ENCODE measurements at places on chromosomes 3 and 15.

DNA sequence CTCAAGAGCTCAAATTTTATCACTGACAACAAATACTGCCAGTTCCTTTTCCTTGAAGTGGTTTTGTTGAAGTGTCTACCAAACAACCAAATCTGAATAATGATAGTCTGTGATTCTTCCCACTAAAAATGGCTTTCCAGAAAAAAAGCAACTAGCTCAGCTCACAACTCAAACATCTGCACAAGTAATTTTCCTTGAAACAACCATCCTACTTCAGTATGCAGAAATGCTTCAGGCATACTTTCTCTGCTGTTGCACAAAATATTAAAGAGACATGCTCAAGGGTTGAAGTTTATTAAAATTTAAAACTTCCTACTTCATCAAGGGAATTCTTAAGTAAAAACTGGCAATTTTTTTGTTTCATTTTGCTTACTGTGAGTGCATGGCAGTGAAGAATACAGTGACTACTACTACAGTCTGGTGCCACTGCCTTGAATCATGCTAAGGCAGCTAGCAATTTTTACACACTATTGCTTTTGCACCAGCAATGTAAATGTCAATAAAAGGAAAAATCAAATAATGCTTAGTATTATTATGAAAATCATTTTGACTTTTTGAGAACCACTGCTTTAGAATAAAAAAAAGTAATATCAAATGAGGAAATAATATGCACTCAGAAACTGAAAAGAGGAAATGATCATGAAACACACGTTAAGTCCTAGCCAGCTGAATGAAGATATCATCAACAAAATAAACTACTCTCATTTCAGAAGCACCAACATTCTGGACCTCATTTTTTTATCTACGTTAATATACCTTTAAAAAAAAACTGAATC, 33.6 kb downstream of the VPS13C start:
- DNase-seq, result no peak

- DNase-seq, result no peak
These were observed 131.3 kb downstream of the UACA start for GRCh38 chr15:70632079-70632478.

DNA sequence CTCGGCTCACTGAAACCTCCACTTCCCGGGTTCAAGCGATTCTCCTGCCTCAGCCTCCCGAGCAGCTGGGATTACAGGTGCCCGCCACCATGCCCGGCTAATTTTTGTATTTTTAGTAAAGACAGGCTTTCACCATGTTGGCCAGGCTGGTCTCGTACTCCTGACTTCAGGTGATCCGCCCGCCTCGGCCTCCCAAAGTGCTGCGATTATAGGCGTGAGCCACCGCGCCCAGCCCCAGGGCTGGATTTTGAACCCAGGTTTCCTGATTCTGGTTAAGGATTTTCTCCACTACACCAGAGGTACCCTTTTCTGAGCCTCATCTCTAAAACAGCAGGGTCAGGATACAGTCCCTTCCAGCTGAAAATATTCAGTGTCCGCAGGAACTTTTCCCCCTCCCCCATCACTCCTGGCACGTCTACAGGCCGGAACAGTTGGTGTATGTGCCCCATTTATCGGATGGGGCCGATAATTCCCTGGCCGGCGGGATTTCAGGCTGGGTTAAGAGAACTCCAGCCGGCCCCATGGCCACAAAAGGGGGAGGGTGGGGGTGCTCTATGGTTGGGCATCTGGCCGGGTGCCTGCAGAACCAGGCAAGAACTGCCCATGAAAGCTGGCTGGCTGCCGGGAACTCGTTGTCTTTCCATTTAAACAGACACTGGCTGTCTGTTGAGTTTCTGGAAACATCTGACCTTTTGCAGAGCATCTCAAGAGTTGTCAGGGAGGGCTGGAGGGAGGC, 26.8 kb upstream of the SEMA4B start:
- no peak for DNase-seq

GRCh38 chr3:66856533-66856932, 141.6 kb upstream of the KBTBD8 start:
- no peak for DNase-seq

DNA sequence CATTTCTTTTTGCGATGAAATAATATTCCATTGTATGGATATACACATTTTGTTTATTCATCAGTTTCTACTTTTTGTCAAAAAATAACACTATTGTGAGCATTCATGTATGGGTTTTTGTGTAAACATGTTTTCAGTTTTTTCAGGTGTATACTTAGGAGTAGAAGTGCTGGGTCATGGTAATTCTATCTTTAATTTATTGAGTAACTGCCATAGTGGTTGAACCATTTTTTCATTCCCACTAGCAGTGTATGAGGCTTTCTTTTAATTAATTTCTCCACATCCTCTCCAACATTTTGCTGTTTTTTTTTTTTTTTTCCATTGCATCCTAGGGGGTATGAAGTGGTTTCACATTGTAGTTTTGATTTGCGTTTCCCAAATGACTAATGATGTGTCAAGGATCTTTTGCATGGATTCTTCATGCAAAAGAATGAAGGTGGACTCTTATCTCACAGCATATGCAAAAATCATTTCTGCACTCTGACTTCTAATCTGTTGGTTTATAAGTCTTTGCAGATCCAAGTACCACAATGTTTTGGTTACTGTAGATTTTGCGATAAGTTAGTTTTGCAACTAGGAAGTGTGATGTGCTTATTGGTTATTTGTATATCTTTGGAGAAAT, 12.6 kb downstream of the ATP2C1 start:
- no peak for DNase-seq

DNA sequence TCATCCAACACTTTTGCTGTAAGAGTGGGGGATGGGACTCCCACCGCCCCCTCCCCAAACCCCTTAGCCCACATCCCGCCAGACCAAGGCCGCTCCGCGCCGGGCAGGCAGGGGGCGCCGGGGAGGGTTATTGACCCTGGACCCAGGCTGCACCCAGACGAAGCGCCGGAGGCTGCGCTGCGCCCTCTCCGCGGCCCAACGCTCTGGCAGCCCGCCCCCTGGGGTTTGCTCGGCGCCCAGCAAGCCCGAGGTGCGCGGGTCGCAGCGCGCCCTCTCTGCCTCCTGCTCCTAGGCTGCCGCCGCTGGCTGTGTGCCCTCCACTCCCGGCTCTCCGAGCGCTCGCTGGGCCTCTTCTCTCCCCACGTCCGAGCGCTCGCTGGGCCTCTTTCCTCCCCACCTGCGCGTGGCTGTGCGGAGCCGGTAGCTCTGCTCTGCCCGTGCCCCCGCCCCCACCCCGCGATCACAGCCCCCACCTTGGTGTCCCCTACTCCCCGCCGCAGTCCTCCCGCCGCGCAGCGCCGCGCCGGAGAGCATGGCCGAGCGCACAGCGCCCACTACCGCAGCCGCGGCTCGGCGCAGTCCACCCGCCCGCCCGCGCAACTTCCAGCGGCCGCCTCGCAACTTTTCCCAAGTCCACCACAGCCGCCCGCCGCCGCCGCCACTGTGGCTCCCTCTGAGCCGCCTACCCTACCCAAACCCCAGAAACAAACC, 1.2 kb downstream of the MECOM start:
- DNase-seq, result no peak

- DNase-seq, result no peak
These were observed 27.4 kb downstream of the SPESP1 start for GRCh38 chr15:68957696-68958095.

GRCh38 chr3:183274609-183275008, 21.6 kb downstream of the B3GNT5 start:
- DNase-seq, result no peak

- DNase-seq, result no peak
These were observed 7.5 kb downstream of the GYG1 start for GRCh38 chr3:148998715-148999423.

All from activated T-helper 1 cell treated with anti-CD3 and anti-CD28 coated beads, Interleukin-2, amount 50 U/mL, for 16 hours (primary cell).